B cell (primary cell): ENCODE measurements at places on chromosomes 6 and 20. TPM values are rescaled to one million over a fixed set of nuclear protein-coding genes. Genes with fewer than 3 reads are reported as not detected.

The KCNS1 gene
- not detected in 2 replicates for total RNA-seq

The COL12A1 gene
- not detected in 2 replicates for total RNA-seq

The PLCB4 gene
- not detected in 2 replicates for total RNA-seq

The ERMARD gene
- total RNA-seq: 41.5 and 42.8 TPM in 2 replicates

The POU3F2 gene
- total RNA-seq: not detected in 2 replicates

The PGC gene
- total RNA-seq: not detected in 2 replicates

The SIGLEC1 gene
- 0.15 TPM in 2 replicates for total RNA-seq

The BCLAF1 gene
- total RNA-seq: 256 and 268 TPM in 2 replicates

The PTPRT gene
- not detected in 2 replicates for total RNA-seq
